Putamen (tissue), 1 donor: ENCODE measurements at places on chromosomes 1 and 21.

- DNase-seq, result no peak
These were observed 9.8 kb upstream of the CR1 start for GRCh38 chr1:207486198-207486597.

DNA sequence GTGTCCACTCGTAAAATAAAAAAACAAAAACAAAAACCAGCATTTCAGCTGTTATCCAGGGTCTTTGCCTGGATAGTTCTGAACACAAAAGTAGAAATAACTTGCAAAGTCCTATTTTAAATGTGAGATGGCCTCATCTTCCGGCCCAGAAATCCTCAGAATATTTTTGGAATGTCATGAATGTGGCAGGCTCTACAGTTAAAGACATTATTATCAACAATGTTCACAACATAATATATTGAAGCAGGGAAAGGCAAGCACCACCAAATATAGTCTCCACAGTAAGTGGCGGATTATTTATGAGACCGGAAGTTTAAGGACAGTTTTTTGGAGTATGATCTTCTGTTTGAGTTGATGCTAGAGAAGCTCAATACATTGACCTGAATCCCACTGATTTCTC lies 1.2 kb upstream of the C1orf198 start:
- no peak for DNase-seq

DNA sequence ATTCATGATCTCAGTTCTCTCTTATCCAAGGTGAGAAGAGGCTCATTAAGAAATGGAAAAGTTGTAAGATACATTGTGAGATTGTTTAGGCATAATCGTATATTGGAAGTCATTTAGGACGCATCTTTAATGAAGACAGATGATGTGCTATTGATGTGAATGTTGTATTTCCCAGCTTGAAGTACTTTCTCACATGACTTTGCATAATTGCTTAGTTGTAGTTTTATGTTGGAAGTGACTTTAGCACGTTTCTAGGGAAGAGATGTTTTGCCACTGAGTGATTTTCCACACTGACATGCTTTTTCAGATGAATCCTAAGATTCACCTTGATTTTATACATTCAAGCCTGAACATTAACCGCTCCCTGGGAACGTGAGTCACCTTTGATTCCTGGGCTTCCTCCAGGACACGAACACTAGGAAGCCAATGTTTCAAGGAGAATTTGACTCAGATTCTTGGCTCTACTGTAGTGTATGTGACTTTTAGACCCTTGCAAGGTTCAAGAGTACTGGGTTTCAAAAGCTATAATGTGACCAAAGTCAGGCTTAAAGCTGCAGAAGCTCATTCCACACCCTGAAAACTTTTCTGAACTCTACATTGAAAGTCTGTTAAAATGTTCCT lies 27.9 kb downstream of the ANGEL2 start:
- DNase-seq, result no peak

- DNase-seq, result no peak
These were observed 17.1 kb upstream of the MPZL1 start for GRCh38 chr1:167704715-167705114.

GRCh38 chr1:231383159-231383860 lies 38.8 kb downstream of the EGLN1 start:
- DNase-seq, result no peak

DNA sequence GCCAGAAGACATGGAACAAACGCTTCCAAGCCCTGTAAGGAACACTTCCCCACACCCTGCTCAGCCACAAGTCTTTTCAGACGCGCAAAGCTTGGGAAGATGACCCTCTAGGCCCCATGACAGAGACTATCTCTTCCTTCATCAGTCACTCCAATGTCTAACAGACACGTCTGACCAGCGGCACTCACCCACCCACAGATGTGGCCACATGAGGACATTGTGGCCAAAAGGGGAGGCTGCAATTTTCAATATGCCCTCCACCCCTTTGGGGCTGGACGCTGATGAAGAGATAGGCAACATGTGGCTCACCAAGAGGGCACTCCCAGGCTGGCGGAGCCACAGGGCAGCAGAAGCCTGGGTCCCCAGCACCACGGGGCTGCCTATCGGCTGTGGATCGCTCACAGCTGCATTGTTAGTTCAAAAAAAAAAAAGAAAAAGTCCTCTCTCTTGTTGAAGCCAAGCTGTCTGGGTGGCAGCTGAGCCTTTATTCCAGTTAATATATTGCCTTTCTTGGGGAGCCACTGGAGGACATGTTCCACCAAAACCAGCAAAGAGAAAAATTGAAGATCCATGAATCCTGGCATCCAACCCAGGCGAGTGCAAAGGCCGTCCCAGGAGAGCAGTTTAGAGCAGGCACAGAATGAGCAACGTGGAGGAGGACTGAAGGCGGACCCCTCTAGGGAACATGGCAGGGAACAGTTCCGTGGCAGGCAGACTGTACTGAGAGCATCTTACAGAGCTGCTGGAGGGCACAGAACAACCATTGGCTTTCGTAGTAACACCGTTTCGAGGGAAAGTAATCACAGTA lies 52.7 kb upstream of the GPR153 start:
- no peak for DNase-seq

- no peak for DNase-seq
These were observed 131.3 kb downstream of the NTPCR start for GRCh38 chr1:233081735-233082134.

DNA sequence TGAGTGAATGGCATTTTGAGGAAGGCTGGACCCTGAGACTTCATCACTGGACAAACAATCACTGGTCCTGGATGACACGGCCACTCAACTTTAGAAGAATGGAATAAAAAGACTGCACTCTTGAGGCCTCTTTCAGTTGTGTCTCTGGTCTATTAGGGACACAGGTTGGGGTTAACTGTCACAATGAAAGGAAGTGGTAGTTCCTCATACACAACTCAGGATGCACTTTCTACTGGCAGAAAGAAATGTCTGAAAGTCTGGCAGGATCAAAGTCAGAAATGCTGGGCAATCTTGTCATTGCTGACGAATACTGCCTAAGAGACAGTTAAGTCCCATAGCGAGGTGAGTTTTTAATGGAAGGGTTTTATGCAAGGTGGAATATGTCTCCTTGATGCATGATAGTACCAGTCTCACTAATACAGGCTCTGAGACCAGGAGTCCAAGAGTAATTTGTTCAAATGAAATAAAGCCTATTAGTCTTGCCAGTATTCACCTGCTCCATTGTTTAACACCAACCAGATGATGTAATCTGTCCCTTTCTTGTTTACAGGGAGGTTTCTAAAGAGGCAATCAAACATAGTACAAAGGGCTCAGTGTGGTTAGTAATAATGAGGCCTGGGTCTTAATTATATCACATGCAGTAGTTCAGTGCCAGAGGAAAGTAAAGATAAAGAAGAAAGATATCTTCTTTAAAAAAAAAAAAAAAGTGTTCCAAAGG lies 11.2 kb upstream of the RRP15 start:
- no peak for DNase-seq

DNA sequence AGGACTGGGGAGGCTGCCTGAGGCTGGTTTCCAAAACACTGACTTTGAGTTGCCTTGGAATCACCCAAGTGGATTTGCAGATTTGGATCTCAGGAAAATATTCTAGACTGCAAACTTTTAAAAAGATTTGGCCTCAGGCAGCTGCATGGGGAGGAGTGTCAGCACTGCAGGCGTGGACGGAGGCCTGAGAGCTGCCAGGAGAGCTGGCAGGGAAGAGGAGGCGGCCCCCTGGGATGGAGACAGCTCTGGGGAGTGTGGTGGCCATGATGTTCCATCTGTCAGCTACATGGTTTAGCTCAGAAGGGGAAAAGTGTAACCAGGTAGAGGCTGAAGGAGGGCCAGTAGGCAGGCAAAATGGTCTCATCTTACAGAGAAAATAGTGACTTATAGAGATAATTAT lies 72.1 kb downstream of the VPS26C start:
- DNase-seq, result no peak

GRCh38 chr1:198681252-198681651 lies 42.4 kb downstream of the PTPRC start:
- no peak for DNase-seq

DNA sequence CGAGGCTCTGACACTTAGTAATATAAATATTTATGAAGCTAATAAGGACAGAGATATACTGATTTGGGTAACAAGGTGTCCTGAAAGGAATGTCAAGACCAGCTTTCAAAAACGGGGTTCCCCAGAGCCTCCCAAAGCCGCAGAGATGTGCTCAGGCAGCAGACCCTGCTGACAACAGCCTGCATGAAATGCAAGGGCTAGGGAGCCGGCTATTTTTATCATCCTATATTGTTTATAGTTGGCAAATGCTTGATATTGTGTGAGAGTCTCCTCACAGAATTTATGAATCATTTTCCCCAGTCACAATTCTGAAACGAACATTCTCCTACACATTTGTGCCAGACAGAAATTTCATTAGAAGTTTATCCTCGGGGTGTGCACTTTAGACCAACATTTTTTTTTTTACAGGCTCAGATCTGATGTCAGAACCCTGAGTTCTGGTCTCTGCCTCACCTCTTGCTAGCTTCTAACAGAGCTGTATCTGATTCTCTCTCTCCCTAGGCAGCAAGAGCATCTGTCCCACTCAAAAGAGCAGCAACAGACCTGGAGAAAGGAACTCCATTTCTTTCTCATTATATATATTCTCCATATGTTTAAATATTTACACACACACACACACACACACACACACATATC lies 302.3 kb upstream of the PLD5 start:
- DNase-seq, result no peak

DNA sequence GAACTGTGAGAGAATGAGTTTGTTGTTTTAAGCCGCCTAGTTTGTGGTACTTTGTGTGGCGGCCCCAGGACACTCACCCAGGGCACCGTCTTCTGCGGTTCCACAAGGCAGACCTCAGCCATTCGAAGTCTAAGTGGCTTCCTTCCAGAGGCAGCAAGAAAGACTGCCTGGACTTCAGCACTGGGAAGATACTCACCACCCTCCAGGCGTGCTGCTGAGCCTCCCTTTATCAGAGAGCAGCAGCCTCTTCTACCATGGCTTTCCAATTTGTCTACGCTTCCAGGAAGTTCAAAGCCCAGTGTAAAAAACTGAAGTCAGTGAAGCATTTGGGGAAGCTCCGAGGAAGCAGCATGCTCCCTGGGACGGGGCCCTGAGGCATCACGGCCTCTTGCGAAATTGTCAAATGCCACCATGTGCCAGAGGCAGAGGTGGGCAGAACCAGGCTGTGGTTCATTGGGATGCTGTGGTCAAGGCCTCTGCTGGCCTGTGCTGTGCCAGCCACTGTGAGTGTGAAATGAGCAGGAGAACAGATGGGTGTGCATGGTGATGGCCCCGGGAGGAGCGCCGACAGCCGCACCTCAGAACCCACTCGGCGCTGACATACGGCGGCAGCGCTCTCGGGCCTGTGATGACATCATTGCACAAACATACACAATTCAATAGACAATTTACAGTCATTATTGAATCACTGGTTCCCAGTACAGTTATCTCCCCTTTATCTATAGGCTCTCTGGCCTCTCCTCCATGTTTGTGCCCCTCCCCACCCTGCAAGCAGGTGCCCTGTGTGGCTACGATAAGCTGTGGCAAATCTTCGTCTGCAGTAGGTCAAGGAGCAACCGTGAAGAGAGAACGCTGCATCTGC lies 110.4 kb downstream of the PDE9A start:
- no peak for DNase-seq

DNA sequence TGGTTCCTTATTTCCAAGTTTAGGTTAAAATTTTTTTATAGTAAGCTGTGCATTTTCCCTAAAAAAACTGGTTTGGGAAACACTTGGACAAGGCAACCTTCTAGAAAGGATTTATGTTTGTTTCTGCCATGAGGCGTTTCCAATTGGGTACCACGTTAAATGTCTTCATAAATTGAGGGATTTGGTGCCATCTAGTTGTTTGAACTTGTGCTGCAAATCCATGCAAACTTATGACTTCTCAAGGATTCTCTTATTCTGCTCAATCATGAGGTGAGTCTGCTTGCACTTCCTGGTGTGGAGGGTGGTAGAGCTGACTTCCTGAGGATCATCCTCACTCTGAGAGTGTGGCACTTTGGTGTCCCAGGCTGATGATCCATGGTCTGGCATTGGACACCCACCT lies 123.3 kb downstream of the PCNX2 start:
- no peak for DNase-seq

DNA sequence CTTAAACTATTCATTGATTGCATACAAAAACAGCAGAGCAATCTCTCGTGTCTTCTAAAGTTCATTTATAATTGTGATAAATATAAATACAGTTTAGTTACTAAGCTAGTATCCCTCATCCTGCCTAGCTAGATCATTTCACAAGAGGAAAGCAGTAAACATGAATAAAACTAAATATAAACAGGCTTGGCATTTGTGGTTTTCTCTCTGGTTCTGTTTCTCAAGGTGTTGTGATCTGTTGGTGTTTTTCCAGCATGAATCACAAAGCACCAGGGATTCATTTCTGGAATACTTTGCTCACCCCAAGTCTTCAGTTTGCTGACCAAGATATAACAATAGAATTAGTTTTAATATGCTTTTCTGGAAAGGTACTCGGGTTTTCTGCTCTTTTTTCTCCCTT lies 32.7 kb upstream of the GLIS1 start:
- no peak for DNase-seq

GRCh38 chr1:185376840-185377635 lies 60.0 kb upstream of the IVNS1ABP start:
- peak; percentile 14 for DNase-seq

DNA sequence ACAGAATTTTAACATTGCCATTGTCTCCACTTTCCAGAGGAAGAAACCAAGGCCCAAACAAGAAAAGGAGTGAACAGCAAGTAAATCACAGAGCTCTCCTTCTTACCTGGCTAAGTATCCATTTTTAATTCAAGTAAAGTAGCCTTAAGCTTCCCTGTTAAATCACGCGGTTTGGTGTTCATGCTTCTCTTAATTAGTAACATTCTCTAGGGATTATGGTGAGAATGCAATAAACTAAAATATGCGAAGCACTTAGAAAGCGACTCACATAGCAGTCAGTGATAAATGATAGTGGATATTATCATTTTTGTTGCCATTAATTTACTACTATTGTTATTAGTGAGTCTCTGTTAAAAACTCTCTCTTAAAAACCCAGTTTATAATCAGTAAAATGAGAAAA lies 630.5 kb upstream of the TMPRSS15 start:
- no peak for DNase-seq

DNA sequence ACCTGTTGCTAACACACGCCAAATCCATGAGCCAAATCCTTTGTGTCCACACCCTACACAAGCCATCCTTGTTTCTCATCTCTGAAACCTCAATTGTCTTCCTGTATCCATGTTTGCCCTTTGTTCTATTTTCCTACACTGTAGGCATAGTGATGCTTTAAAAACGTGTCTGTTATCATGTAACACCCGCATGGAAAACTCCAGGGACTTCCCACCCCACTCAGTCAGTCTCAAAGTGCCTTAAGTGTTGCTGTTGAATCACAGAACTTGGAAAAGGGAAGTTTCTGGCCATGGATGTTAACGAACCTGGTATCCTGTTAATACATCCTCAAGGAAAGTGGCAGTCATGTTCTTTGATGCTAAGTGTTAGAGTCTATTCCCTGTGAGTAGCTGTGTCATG lies 9.7 kb downstream of the OR2T11 start:
- DNase-seq, result no peak

DNA sequence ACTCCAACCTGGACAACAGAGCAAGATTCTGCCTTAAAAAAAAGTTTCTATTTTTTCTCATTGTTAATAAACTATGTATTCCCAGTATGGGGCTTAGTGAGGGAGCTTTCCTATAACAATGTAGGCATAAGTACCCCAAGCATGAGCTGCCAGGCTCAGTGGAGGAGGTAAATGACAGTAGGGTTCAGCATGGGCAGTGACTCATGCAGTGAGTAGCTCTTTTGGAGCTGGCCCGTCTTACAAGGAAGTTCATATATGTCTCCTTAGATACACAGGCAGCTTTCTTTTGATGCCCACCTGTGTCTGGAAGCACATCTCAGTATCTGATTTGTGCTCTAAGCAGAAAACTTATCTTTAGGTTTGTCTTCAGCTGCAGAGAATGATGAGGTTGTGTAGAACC lies 57.9 kb downstream of the ZNF678 start:
- DNase-seq, result no peak
